ENCODE measurements at places on chromosomes 12 and 14.

GRCh38 chr12:102063069-102063468, 1.3 kb upstream of the WASHC3 start:
- DNase-seq, result no peak

- DNase-seq, result no peak
These were observed 58.3 kb upstream of the EEA1 start for GRCh38 chr12:92987362-92987761.

DNA sequence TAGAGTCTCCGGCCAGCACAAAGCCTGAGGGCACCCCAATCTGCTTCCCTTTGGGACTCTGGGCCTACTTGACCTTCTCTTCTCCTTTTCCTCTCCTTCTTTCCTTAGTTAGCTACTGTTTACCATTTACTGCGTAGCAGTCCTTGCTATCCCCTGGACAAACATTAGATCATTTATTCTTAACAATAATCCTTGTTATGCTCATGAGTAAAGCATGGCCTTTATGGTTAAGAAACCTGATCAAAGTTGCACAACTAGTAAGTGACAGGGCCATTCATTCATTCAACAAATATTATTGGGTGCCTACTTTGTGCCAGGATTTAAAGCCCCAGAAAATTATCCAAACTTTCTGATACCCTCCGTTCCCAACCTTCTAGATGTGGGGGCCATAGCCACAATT, 3.2 kb upstream of the HDAC7 start:
- DNase-seq, result no peak

- DNase-seq, result no peak
These were observed 245.8 kb upstream of the NAV3 start for GRCh38 chr12:77584860-77585259.

DNA sequence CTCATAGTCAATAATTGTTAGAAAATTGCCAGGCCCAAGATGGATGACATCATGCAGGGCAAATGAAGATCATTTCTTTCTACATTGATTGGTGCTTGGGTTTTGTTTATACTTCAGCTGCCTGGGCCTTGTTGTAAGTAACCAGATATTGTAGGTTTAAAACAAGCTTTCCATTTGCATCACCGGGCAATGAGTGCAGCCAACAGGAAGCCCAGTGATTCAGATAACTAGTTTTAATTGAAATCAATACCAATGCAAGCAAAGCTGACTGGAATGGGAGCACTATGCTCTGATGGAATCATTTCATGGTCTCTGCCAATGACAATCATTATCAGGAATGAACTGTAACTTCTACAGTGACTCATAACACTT, 279.3 kb downstream of the DUSP6 start:
- no peak for DNase-seq

DNA sequence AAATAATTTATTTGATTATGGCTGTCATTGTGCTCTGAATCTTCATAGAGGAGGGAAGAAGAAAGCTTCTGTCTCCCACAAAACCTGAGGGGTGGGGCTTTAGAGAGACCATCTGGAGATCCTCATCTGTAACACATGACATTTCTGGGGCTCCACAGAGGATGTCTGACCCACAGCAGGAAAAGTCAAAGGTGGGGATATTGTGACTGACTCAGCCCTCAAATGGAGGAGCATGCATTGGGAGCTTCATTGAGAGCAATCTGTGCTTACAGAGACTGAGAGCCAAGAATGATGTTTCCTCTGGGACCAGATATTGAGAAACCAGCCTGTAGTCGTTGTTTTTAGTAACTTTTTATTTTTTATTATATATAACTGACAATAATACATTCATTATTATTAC, 158.7 kb downstream of the SYT1 start:
- DNase-seq, result no peak

DNA sequence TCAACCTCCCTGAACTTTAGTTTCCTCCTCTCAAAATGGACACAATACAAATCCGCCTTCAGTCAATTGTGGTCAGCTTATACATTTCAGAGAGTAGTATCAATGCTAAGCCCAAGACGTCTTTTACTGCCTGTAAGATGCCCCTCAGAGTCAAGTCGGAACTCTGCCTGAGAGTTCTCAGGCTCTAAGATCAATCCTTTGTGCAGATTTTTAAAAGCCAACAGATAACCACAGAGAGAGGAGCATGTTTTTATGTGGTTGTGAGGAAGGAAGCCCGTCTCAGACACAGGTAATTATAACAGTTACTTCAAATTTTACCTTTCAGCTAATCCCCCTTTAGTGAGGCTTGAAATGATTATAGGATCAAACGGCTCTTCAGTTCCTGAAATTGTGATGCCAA, 91.6 kb downstream of the HELB start:
- no peak for DNase-seq

DNA sequence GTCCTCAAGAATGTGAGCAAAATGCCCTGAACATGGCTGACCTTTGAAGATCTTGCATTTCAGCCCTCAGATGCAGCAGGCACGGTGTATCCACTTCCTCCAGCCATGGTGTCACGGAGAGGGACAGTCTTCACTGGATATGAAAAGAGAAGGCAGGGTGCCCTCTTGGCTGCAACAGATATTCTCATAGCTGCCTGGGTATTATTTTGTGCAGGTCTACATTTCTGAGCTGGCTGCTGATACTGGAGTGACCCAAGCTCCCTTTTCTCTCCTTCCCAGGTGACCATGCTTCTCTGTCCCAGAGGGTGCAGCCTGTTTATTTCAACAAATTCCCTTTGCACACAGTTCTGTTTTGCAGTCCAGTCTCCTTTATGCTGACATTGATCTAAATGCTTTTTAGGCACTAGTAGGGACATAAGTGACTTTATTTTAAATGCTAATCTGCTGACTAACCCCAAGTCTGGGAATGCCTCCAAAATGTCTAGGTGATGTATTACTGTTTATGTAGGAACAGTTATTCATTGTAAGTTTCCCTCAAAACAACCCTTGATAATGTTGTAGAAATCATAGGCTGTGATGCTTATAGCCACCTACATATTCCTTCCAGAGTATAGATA, 17.4 kb upstream of the PYGL start:
- DNase-seq, result no peak

DNA sequence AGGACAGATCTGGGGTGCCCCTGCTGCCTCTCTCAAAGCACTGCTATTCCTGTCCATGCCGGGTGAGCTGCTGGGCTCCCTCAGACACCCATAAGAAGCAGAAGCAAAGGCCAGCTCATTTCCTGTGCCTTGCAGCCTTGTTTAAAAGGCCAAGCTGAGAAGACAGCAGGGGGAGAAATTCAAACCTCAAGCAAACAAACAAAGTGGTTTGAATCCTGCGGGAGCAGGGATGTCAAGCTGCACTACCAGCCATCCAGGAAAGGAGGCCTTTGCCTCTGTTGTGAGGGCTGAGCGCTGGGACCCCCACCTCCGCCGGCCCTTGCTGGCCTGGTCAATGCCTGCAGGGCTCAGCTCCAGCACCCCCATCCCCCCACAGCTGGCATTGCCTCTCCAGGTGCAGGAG, 176.5 kb downstream of the PIWIL1 start:
- no peak for DNase-seq

DNA sequence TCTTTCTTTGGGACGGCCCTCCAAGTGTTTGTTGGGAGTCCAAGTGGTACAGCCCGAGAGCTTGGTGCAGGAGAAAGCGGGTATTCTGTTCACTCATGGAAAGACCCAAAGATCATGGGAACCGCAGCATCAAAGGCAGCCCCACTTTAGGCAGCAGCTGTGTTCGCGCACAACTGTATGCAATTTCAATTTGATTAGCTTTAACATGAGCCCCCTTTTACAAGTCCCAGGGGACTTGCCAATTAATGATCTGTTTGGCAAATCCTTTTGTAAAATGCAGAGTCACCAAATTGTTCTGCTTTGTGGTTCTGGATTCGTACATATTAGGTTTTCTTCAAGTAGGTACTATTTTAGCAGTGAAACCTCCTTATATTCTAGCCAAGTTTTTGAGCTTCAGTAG, 217.7 kb downstream of the AACS start:
- no peak for DNase-seq

GRCh38 chr14:100866666-100867630, 36.6 kb downstream of the RTL1 start:
- no peak for DNase-seq

- DNase-seq, result no peak
These were observed 78.1 kb upstream of the ST8SIA1 start for GRCh38 chr12:22412581-22412980.

DNA sequence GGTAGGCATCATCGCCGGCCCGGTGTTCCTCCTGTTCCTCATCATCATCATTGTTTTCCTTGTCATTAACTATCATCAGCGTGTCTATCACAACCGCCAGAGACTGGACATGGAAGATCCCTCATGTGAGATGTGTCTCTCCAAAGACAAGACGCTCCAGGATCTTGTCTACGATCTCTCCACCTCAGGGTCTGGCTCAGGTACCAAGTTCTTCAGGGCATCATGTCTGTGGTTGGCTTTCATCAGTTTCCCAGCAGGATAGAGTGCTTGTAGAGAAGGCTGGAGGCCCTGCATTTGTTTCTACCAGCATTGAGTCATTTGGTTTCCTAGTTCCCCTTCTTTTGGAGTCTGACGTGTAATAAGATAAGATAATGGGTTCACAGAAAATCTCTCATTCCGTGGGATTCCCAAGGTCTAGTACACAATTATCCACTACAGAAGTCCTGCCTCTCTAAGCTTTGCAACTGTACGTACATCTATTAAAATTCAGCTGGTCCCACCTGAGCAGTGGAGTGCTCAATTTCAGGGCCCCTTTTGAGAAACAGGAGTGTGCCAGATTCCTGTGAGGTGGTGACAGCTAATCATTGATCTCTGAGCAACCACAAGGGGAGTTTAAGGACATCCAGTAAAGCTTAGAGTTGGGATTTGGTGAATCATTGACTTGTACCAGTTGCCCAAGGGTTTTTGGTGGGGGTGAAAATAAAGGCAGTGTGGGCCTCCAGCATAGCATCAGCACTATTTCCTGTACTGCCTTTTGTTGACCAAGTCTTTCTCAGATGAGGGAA, 25.1 kb downstream of the ACVR1B start:
- no peak for DNase-seq

GRCh38 chr12:105813201-105813600, 325.6 kb downstream of the NUAK1 start:
- DNase-seq, result no peak

GRCh38 chr12:86543716-86544115, 287.5 kb upstream of the MGAT4C start:
- DNase-seq, result no peak

DNA sequence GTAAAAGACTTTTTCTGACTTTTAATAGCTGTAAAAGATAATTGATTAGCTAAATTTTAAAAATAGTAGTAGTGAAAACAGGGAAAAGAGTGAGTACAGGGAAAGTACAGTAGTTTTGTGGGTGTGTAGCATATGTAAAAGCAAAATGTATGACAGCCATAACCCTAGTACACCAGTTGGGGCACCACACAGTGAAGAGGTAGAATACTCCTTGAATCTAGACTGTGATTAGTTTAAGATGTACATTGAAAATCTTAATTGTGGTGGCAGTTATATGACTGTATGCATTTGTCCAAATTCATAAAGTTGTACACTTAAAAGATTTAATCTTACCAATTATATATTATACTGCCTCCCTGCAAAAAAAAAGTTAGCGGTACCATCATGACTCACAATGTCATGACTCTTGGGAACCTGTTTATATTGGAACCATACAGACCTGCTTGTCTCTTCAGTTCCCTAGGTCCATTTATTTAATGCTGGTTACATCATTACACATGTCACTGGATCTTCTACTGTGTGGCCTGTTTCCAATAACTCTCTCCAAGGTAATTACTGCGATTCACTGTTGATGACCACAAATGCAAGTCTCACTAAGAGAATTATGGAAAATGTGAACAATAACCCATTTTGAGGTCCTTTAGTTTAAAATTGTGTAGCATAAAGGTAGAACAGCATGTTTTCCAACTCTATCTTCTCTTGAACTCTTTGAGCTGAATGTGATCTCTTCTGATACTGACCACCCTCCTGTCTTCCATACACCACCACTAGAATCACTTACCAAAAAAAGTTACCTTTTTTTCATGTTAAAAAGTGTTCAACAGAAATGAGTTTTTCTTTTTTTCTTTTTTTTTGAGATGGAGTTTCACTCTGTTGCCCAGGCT, 264.2 kb upstream of the AMIGO2 start:
- DNase-seq, result no peak

DNA sequence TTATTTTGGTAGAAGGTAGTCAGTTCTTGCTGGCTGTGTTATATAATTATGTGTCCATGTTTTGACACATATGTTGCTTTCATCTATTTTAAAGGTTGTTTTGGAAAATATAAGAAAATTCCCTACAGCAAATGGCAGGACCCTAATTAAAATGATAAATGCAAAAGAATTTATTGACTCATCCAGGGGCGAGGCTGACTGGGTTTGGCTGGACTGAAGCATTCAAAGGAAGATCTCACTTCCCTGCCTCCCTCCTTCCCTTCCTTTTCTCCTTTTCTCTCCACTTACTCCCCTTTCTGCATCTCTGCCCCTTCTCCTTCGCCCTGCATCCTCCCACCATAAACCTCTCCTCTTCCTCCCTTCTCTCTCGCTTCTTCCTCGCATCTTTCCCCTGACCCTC, 129.6 kb downstream of the SNAPC1 start:
- no peak for DNase-seq

- DNase-seq, result no peak
These were observed 294.6 kb downstream of the FLRT2 start for GRCh38 chr14:85824526-85824925.

DNA sequence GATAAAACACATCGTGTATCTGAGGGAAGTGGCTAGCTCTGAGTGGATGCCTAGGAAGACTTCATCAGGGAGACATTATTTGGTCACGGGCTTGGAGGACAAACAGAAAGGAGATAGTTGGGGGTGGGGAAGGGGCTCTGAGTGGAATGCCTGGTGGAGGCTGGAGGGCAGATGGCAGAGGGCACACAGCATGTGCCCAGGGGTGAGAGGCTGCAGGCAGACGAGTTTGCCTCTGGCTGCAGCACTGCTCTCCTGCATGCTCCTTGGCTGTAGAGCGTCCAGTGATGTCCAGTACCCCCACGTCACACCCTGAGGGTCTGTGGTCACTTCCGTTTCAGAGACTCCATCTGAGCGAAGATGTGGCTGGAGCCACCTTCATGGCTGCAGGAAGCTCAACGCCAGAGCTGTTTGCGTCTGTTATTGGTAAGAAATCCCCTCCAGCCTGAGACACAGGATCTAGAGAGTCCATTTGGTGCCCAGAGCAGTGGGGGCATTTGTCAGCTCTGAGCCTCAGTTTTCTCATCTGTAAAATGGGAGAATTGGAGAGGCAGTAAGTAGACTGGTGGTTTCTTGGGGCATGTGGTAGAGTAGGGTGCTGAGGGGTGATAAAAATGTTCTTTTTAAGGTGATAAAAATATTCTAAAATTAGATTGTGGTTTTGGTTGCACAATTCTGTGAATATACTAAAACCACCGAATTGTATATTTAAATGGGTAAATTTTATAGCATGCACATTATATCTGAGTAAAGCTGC, 71.7 kb upstream of the RIN3 start:
- DNase-seq, result no peak

DNA sequence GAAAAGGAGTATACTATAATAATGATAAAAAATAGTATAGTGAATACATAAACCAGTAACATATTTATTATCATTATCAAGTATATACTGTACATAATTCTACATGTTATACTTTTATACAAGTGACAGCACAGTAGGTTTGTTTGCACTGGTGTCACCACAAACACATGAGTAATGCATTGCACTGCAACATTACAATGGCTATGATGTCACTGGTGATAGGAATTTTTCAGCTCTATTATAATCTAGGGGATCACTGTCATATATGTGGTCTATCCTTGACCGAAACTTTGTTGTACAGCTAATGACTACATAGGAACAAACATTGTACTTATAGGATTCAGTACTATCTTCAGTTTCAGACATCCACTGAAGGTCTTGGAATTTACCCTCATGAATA, 165.8 kb upstream of the SYT1 start:
- no peak for DNase-seq

All from GM10248 (cell line).